ENCODE measurements at places on chromosomes 11 and 22.

DNA sequence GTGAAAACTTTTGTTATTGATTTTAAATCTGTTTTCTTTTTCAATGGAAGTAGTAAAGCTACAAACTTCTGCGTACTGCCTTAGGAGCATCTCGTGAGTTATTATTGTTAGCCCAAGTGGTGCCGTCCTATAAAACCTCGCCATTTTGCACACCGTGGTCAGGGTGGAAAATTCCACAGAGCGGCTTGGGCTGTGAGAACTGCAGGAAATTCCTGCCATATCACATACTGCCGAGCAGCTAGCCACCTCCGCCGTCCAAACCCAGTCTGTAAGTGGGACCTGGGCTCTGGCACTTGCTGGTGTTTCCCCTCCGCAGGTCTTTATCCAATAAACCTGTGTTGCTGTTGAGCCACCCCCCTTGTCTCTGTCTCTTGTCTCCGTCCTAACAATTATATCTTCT, 88.0 kb upstream of the POU2AF2 start:
- DNase-seq: no peak

GRCh38 chr11:16898274-16898985, 115.8 kb downstream of the PLEKHA7 start:
- DNase-seq: no peak

DNA sequence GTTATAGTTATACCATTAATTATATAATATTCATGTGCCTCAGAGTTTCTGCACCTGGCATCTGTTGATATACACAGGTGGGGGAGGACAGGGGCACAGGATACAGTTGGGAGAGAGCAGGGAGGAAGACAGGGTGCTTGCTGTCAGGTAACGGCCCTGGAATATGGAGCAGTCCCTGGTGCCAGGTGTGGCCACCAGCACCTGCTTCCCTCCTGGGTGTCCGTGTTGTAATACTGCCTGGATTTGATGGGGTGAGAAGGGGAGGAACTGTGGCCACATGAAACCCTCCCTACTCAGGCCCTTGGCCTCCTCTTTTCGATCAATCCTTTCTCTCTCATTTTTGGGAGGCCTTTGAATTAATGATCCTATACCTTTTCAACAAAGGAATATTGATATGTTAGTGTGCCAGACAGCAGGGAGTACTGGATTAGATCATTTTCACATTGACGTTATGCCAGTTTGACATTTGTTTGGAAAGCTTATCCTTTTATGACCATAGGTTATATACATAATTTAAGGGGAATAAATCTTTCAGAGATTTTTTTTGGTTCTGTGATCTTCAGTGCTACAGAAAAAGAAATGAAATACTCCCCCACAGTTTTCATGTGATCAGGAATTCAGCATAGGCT, 88.6 kb downstream of the TEAD1 start:
- DNase-seq: no peak

- DNase-seq: no peak
Observed at GRCh38 chr11:88050247-88050646, 125.0 kb downstream of the RAB38 start.

DNA sequence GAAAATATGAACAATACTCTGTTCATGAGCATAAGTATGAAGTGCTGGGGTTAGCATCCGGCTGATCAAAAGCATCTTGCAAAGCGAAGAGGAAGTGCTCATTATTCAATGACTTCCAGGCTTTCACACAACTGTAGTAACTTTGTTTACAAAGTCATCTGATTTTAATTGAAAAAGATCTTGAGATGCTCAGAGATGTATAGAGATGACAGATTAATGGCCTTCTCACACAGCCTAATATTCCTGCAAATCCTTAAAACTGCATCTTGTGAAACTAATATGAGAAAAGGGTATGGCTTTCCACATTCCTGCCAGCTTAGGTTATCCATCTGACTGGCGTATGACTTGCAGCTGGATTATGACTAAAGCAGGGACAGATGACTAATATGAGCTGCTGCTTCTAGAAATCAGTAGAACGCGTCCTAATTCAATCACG, 125.4 kb downstream of the CASP12 start:
- DNase-seq: peak; percentile 25

DNA sequence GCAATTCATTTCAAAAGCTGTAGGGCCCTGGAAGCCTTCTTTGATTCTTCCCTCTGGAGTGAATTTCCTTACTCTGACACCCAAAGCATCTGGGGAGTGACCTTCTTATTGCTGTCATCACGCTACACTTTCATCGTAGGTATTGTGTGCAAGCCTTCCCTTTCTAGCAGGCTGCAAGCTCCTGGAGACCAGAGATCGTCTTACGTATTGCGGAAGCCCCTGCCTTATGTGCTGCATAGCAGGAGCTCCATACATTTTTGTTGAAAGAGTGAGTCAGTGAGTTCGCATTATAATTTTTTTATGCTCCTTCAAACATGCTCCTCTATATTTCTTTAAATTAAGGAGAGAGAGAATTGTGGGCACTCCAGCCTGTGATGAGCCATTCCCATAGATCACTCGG, 21.2 kb upstream of the TMEM218 start:
- no peak for DNase-seq

DNA sequence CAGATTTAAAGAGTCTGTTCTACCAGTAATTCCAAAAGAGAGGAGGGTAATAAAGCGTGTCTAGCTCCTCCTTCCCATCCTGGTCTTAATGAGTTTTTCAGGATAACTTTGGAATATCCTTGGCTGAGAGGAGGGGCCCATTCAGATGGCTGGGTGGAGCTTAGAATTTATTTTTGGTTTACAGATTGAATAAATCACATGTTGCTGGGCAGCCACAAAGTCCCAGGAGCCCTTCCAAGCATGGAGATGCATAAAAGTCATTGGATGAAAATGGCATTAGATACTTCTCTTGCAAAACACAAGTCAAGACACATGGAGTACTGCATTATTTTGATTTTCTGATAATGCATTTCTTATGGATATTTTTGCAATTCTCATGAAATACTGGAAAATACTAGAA, 139.0 kb downstream of the TRPC6 start:
- no peak for DNase-seq

DNA sequence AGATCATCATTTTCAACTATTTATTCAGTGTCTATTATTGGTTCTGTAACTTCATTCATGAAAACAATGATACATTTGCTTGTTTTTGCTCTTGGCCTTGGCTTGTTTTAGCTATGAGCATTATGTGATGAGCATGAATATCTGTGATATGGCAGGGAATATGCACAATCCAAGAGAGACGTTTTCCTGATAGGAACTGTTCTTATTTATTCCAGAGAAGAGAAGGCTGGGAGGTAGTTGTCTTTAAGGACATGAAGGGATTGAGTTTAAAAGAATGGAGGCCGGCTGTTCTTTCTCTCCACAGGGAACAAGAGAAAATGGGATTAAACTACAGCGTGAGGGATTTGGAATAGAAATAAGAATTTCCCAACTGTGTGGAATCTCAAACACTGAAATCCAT, 30.3 kb downstream of the BLID start:
- no peak for DNase-seq

DNA sequence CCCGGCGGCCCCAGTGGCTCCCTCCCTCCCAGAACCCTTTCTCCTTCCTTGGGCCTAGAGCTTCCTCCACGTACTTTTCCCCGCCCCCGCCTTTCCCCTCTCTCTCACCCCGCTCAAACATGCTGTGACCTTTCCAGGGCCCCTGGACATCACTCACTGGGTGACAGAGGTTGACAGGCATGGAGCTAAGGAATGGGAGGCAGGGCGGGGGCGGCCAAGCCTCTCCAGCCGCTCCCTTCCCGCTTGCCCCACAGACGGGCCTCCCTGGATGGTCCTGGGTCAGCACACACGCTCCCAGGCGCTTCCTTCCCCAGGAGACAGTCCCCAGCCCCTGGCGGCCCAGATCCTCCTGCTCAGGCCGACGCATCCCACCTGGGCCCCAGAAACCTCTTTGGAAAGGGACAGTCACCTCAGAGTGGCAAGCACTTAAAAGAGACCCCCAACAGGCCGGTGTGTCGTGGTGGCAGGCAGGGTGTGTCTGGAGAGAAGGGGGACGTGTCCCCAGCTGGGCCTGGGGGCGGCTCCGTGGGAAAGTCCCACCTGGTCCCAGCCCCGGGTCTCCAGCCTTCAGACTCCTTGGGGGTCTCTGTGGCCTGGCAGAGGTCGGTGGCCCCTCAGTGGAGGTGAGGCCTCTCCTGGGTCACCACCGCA, 8.8 kb downstream of the H19 start:
- no peak for DNase-seq

DNA sequence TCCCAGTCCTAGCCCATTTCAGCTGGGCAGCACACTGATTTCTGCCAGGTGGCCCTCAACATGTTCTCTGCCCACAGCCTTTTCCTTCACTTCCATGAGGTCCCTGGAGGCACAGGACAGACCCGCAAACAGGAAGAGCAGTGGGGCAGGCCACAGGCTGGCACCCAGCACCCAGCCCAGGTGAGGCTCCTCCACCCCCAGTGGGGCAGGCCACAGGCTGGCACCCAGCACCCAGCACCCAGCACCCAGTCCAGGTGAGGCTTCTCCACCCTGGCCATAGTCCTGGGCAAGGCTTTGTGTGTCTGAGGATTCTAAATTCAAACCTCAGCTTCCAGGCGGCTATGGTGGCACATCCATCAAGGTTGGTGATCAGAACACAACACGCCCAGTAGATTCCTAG, 1413.0 kb downstream of the BRD1 start:
- DNase-seq: no peak

- DNase-seq: no peak
Observed at GRCh38 chr11:111363985-111364384, 15.1 kb downstream of the POU2AF1 start.

GRCh38 chr11:57237204-57237681, at the start of gene APLNR:
TSS of gene APLNR (minus strand) at chr11:57237250. CDS start at chr11:57237004, 246 bp downstream.
- DNase-seq: no peak

DNA sequence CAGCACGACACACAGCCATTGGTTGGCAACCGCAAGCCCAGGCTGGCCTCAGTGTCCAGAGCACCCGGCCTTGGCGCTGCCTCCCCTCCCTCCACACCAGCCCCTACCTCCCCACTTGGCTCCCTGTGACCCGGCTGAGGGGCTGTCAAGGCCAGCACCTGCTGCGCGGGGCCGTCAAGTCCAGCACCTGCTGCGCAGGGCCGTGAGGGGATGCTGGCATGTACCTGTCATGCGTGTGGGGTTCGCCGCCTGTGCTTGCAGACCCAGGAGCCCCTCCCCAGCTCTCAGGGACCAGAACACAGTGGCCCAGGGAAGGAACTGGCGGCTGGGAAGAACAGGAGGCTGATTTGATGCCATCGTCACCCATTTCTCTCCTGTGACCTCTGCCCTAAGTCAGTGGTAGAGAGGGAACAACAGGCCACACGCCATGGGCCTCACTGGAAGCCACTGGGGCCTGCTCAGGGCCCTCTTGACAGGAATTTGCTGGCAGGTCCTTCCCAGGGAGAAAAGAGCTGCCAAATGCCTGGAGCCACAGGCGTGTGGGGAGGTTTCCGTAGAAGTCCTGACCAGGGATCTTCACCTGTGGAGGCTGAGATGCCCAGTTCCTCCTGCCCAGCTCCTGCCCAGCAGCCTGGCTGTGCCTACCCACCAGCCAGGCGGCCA, 37.6 kb downstream of the TBX1 start:
- DNase-seq: no peak

- DNase-seq: no peak
Observed at GRCh38 chr11:91299980-91300379, 924.6 kb upstream of the FAT3 start.

GRCh38 chr11:126226334-126227084, 14.9 kb downstream of the FAM118B start:
- no peak for DNase-seq

GRCh38 chr11:109521571-109522086, 99.6 kb downstream of the C11orf87 start:
- DNase-seq: no peak

- no peak for DNase-seq
Observed at GRCh38 chr11:129281471-129282415, 89.6 kb upstream of the ARHGAP32 start.

DNA sequence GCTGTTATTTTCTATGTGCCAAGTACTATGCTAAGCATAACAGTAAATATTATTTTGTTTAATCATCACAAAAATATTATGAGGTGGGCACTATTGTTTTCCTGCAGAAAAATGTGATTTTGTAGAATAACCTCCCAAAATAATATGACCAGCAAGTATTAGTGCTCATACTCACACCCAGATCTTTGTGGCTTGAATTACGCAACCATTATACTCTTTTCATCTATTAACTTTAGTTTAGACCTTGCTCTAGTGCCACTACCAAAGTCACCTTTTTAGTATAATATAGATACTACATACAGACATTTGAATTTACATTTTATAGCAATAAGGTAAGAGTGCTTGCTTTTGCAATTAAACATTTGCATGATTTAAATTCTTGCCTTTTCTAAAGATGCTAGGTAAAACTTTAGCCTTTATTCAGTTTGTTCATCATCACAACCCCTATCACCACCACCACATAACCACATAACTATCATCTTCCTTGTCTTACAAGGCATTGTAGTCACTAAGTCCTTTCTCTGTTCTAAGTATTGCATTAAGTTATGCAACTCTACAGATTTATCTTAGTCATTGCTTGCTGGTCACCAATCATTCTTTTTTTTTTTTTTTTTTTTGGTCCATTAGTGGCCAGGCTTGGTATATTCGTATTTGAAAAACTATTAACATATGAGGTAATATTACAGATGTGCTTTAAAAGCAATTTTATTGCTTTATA, 68.4 kb downstream of the GAS2 start:
- DNase-seq: no peak

- no peak for DNase-seq
Observed at GRCh38 chr11:126352934-126353801, 2.3 kb upstream of the ST3GAL4 start.

- no peak for DNase-seq
Observed at GRCh38 chr11:2380807-2381350, 3.8 kb downstream of the CD81 start.

- DNase-seq: no peak
Observed at GRCh38 chr22:21686193-21686608, 20.4 kb downstream of the PPIL2 start.

DNA sequence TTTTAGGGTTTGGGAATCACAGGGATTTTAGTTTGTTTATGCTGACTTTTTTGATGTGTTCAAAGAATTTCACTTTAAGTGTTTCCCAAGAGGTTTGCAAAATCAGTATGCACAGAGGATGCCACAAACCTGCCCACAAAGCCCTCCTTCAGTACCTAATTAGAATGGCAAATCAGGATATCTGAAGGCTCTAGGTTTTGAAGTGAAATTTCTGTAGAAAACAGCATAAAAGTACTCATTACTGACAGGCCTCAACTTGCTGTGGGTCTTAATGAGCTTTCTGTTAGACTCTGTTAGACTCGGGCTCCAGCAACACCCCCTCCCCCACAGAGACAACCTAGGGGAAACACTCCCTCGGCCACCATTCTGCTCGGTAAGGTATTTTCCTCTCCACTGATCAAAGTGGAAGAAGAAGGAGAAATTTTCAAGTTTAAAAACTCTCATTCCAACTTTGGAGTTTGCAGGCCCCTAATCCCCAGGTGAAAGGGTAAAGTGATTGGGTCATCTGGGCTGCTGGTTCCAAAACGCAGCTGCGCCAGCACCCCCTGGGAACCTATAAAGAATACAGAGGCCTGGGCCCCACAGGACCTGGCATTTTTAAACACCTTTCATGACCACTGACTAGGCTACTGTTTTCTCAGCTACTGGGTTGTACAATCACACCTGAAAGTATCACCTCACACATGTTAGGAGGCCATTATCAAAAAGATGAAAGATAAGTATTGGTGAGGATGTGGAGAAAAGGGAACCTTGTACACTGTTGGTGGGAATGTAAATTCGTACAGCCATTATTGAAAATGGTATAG, 67.5 kb downstream of the PLEKHA7 start:
- DNase-seq: no peak

All from CD4-positive, alpha-beta T cell treated with Interleukin-4 for 4 hours (primary cell).